Activated T-cell treated with anti-CD3 and anti-CD28 coated beads, Interleukin-2, amount 50 U/mL, for 24 hours (primary cell): ENCODE measurements at places on chromosomes 1 and 21.

DNA sequence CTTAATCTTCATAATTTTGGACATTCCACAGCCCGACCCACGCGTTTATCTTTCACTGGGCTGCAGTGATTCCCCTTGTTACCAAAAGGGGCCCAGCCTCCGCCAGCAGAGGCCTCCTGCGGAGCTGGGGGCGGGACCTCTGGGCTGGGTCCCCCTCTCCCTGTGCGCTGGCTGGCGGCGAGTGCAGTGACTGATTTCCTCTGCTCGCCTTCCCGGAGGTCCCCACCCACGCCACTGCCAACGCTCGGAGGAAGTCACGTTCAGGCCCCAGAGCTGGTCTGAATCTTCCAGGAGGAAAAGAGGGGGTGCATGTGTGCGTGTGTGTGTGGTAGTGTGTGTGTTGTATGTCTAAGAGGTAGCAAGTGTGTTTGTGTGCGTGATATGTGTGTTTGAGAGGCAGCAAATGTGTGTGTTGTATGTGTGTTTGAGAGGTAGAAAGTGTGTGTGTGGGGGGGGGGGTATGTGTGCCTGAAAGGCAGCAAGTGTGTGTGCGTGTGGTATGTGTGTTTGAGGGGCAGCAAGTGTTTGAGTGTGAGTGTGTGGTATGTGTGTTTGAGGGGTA, 35.0 kb upstream of the JAK1 start:
- DNase-seq: peak; percentile 81

- no peak for DNase-seq
These were observed 45.5 kb upstream of the CCDC190 start for GRCh38 chr1:162906485-162906884.

DNA sequence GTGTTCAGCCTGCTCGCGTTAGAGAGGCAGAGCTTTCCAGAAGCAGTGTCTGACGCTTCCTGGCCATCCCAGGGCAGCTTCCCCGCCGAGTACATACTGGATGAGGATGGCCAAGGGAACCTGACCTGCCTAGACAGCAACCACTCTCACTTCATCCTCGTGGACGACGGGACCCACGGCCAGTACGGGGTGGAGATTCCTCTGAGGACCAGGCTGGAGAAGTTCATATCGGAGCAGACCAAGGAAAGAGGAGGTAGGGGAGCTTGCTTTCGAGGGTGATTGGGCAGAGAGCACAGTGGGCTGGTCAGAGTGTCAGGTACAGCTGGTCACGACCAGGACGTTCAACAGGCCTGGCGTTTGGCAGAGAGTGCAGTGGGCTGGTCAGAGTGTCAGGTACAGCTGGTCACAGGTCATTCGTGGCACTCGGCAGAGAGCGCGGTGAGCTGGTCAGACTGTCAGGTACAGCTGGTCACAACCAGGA, 22.4 kb downstream of the TRPM2 start:
- DNase-seq: peak; percentile 26

DNA sequence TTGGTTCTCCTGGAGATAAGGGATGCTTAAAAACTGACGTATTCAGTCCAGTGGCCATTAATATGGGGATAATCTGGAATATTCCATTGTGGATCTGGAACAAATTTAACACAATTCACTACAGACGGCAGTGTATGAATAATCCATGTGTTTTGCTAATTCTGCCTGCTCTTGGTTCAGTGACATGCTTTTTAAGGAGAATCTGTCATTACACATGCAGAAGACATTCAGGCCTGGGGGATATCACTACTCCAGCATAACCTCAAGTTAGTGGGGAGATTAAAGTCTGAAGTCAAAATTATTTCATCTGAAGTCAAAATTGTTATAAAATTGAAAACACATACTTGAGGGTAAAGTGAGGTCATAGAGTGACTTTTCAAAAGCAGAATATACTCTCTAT, 789.3 kb downstream of the USP25 start:
- DNase-seq: no peak

DNA sequence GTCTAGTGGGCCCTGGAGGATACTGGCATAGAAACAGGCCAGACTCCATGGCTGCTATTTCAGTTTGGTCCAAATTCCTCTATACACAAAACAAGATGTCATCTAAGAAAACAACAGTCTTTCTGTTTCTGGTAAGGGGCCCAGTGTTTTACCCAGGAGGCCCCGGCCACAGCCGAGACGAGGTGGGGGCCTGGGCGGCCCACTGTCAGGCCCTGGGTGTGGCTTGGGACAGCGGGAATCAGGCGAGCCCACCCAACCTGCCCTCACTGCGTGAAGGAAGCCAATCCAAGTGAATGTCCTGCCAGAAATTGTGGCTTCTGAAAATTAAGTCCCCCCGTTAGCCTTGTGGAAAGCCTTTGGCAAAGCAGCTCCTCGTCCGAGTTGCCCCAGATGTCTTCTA, 31.2 kb upstream of the GPR153 start:
- no peak for DNase-seq

GRCh38 chr1:235207209-235207565, 46.1 kb upstream of the RBM34 start:
- DNase-seq: peak; percentile 47

GRCh38 chr1:18919197-18919905, 17.0 kb upstream of the ALDH4A1 start:
- no peak for DNase-seq

DNA sequence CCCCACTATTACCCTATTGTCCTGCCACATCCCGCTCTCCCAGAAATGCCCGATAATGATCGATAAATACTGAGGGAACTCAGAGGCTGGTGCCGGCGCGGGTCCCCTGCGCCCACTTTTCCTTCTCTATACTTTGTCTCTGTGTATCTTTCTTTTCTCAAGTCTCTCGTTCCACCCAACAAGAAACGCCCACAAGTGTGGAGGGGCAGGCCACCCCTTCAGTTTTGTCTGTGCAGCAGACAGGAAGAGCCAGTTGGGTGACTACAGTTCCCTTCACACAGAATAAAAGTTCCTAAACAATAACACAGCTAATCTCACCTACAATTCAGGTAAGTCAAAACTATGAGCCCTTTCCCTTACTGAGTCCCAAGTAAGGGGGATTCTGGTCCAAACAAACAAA, 423.7 kb downstream of the SMYD3 start:
- no peak for DNase-seq

DNA sequence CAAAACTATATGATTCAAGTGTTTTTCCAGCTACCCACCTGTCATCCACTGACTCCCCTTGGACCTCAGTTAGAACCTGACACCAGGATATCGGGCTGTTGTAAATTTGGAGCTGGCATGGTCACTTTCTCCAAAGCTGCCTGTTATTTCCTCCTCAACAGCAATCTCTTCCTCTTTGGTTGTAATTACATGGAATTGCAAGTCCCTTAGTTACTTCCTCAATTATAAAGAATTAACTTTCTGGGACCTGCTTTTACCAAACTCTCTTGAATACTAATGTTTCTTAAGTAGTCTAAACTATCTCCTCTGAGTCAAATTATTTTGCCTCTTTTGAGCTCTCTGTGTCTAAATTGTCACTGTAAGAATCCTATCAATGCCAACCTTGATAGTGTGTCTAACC, 150.3 kb upstream of the SGIP1 start:
- no peak for DNase-seq

GRCh38 chr1:100320311-100321099, 31.8 kb upstream of the CDC14A start:
- no peak for DNase-seq

DNA sequence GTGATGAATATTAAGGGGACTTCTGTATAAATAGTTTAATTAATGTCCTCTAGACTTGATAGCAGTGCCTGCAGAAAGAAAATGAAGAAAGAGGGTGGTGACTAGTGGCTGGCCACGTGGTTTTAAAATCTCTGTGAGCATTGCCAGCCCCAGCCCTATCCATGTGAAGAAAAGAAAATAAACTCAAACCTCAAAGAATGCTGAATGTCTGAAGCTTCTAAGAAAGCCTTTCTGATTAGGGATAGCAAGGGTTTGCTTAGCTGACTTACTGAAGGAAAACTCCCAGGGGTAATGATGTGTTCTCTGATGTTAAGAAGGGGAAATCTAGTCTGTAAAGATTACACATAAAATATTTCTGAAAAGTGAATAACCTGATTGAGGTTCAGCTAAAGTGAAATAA, 31.8 kb downstream of the ADGRL2 start:
- no peak for DNase-seq

DNA sequence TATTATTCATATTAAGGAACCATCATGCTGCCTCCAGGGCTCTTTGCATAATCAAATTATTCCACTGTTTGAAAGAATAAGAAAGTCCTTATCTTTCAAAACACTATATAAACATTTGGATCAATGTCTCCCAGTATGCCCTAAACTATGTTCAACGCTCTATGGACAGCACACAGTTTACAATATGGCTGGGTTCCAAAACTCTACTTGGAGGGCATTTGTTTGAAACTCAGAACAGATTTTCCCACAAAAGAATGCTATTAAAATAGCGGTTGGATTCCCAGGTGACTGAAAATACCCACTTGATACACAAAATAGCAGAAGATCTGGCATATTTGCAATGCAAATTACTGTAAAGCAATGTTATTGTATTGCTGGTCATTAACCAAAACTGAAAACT, 3.2 kb downstream of the HAO2 start:
- DNase-seq: no peak

- DNase-seq: no peak
These were observed 10.0 kb upstream of the RPE65 start for GRCh38 chr1:68459796-68460195.

- DNase-seq: peak; percentile 46
These were observed 89.8 kb downstream of the KIF14 start for GRCh38 chr1:200530623-200531261.

DNA sequence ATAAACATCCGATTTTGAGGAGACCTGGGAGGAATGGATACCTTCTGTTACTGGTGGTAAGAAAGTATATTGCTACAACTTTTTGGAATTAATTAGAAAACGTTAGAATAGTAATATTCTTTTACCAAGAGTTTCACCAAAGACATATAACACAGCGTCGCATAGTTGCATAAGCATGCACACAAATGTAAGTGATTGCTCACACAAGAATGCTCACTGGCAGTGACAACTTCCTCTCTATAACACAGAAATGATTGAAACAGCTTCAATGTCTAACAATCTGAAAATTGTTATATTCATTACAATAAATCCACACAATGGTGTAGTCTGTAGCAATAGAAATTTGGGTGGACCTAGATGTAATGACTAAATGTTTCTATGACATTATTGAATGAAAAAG, 998.6 kb downstream of the TTLL7 start:
- DNase-seq: no peak

DNA sequence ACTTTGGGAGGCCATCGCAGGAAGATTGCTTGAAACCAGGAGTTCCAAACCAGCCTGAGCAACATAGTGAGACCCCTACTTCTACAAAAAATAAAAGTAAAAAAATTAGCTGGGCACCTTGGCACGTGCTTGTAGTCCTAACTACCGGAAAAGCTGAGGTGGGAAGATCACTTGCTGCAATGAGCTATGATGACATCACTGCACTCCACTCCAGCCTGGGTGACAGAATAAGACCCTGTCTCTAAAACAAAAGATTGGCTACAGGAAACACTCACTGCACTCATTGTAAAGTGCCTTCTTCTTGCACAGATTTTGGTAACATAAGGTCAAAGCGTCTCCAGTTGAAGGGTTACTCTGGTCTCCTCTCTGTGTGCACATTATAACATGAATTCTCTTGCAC, 305.7 kb downstream of the TM2D1 start:
- no peak for DNase-seq

DNA sequence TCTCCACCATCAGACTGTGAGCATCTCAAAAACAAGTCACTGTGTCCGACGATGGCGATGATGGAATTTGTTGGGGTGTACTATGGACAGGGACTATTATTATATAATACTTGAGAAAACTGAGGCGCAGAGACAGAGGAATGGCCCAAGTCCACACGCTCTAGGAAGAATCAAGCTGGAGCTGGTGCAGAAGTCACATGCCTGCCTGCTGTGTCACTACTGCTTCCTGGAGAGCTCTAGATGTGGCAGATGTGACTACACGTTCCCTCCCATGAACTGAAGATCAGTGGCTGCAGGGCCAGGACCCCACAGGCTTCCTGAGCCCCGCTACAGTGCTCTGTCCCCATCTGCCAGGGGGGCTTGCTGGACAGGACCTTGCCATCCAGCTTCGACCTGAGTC, 56.9 kb downstream of the TRABD2B start:
- DNase-seq: no peak

GRCh38 chr1:39238476-39238875, 34.0 kb downstream of the MACF1 start:
- no peak for DNase-seq

DNA sequence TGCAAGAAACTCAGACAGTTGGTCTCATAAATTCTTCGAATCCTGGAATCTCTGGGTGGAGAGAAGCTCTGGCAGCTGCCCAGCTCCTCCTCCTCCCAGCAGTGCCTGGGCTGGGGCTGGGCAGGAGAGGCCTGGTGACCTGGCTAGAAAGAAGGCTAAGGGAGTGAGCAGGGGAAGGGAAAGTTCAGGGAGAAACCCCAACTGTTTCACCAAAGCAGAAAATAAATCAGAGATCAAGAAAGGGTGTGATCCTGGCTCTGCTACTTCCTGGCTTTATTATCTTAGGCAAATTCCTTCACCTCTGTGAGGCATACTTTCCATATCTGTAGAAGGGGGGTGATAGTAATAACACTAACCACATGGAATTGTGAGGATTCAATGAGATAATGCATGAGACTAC, 8.8 kb upstream of the COL16A1 start:
- DNase-seq: no peak

GRCh38 chr1:156663178-156663577, 14.0 kb downstream of the NES start:
- no peak for DNase-seq

GRCh38 chr1:3775490-3776230, 3.1 kb downstream of the SMIM1 start:
- DNase-seq: peak; percentile 62

DNA sequence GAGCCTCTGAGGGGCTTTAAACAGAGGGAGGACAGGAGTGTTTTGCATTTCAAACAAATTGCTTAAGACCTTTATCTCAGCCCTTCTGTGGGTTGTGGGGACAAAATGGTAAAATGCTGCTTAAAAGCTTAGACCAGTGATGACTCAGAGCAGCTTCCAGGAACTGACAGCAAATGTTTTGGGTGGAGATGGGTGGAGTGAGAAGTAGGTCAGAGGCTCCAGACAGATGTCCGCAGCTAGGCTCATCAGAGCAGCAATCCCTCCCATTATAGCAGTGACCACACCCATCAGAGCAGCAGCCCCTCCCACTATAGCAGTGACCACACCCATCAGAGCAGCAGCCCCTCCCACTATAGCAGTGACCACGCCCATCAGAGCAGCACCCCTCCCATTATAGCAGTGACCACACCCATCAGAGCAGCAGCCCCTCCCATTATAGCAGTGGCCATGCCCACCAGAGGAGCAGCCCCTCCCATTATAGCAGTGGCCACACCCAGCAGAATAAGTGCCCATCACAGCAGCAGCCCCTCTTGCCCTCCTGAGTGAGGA, 532.2 kb downstream of the MATN1 start:
- no peak for DNase-seq

DNA sequence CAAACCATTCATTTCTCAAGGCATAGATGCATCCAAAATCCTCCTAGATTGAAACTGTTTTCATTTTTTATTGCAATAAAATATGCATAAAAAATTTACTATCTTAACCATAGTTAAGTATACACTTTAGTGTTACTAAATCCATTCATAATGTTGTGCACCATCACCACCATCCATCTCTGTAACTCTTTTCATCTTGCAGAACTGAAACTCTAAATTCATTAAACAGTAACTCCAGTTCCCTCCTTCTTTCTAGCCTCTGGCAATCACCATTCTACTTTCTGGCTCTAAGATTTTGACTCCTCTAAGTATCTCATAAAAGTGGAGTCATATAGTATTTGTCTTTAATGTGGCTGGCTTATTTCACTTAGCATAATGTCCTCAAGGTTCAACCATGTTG, 236.8 kb downstream of the SMYD3 start:
- no peak for DNase-seq

- no peak for DNase-seq
These were observed 16.0 kb downstream of the JAK1 start for GRCh38 chr1:64950284-64950809.
